ENCODE measurements at places on chromosomes 13 and 19.
A peak's percentile ranks its signal among the peaks of the same experiment; 100 is the strongest.

DNA sequence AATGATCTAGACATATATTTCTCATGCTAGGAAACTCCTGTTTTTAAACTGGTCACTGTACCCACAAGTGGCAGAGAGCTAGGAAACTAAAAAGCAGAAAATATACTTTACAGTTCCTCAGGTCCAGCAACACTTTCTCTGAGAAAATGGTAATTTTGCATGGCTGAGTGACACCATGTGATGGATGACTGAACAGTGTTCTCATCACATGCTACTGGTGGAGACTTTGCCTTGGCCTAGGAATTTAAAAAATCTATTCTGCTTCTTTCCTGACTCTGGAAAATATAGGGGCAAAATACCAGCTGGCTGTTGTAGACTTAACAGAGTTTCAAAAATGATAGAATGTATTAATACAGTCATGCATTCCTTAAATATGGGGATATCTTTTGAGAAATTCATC, 50.0 kb downstream of the LATS2 start:
- no peak for DNase-seq

DNA sequence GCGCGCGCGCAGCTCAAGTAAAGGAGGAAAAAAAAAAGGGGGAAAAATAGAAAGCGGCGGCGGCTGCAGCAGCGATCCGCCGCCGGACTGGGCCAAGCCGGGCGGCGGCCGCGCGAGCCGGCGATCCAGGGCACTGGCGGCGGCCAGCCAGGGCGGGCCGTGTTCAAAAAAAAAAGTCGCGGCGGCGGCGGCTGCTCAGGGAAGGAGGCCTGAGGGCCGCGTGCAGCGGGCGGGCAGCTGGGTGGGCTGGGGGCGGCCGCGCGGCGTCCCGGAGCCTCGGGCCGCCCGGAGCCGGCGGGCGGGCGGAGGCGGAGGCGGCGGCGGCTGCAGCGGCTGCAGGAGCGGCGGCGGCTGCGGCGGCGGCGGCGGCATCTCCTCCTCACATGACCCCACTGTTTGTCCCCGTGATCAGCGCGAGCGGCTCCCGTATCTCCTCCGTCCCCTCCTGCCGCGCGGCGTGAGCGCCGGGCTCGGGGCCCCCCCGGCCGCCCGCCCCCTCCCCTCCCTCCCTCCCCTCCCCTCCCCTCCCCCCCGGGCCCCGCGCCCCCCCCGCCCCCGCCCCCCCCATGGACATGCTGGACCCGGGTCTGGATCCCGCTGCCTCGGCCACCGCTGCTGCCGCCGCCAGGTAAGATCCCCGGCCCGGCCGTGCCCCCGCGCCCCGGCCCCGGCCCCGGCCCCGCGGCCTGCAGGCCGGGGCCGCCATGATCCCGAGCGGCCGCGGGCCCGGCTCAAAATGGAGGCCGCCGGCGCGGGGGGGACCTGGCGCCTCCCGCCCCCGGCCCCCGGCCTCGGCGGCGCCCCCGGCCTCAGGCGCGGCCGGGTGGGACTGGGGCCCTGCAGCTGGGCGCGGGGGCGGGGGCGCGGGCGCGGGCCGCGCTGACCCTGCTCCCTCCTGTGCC, at the start of gene USF2:
Gene USF2, plus strand, starts transcription at position 427 of the 902 bp plus-strand sequence. Its CDS starts 140 bp downstream, at position 567.
- DNase-seq: peak; percentile 67

DNA sequence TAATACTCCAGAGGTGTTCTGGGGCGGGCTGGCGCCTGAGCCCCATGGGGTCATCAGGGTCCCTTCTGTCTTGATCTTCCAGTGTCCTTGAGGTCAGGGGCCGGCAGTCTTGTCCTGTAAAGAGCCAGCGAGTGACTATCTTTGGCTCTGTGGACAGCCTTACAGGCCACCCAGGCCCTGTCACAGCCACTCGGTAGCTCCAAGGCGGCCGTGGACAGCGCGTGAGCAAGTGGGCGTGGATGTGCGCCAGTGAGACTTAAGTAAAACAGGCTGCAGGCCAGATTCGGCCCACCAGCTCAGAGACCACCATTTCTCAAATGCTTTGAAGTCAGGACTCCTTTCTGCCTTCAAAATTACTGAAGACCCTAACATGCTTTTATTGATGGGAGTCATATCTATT, 3.7 kb downstream of the ZNF444 start:
- no peak for DNase-seq

DNA sequence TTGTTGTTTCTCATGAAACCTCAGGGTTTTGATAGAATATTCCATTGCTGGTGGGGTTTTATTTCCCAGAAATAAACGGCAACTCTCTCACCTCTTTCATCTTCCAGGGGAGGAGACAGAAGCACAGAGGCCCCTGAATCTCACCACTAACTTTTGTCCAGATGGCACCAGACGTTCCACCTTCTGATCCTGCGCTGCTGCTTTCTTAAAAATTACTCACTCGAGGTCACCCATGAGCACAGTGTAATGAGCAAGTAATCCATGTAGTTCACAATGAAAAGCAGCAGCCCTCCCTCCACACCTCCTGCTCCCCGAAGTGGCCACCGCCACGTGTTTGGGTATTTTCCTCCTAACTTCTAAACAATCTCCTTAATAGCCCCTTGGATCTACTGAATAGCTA, 51.3 kb downstream of the TEX29 start:
- DNase-seq: no peak

- no peak for DNase-seq
These were observed 7.2 kb upstream of the MBNL2 start for GRCh38 chr13:97214921-97215320.

DNA sequence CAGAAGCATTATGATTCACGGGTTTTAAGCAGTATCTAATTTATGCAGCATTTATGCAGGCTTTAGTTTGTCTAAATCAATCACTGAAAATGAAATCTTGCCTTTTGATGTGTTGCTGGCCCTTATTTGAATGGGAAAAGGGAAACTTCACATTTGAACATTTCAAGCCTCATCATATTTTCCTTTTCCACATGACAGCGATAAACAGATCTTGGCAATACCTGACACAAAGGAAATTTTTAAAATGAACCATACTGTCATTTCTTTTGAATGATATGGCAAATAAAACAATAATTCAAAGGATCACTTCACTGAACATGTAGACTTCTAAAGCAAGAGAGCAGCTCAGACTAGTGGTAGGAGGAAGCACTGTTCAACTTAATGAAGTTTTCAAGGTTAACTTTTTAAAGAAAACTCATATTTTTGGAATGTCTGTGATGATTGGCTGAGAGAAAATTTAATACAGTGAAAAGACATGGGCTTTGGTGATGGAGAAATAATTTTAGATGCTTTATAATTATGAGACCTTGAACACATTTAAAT, 198.1 kb downstream of the OXGR1 start:
- no peak for DNase-seq

GRCh38 chr13:39955560-39955959, 300.1 kb downstream of the COG6 start:
- DNase-seq: no peak
